ENCODE measurements at places on chromosomes 7 and 10.

DNA sequence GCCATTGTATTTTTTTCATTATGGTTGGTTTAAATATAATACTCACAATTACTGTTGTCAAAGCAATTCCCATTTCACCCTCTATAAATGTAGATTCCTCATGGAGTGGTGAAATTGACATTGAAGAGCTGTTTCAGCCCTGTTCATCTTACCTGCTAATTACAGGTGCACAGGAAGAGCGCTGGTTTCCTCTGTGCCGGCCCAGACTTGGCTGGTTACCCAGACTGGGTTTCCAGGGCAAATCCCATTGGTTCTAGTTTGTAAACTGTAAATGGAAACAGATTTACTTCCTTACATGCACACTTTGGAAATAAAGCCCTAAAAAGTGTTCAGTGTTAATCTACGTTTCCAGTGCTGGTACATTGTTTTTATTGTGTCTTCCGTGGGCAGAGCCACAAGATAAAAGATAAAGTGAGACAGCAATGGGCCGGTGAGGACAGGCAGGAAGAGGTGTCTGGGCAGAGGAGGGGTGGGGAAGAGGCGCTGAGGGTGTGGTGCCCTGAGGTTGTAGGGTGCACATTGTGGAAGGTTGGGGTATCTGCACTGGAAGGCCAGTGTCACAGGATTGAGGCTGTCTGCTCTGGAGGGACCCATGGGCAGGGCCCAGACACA lies 71.6 kb upstream of the ZPBP start:
- no peak for DNase-seq

DNA sequence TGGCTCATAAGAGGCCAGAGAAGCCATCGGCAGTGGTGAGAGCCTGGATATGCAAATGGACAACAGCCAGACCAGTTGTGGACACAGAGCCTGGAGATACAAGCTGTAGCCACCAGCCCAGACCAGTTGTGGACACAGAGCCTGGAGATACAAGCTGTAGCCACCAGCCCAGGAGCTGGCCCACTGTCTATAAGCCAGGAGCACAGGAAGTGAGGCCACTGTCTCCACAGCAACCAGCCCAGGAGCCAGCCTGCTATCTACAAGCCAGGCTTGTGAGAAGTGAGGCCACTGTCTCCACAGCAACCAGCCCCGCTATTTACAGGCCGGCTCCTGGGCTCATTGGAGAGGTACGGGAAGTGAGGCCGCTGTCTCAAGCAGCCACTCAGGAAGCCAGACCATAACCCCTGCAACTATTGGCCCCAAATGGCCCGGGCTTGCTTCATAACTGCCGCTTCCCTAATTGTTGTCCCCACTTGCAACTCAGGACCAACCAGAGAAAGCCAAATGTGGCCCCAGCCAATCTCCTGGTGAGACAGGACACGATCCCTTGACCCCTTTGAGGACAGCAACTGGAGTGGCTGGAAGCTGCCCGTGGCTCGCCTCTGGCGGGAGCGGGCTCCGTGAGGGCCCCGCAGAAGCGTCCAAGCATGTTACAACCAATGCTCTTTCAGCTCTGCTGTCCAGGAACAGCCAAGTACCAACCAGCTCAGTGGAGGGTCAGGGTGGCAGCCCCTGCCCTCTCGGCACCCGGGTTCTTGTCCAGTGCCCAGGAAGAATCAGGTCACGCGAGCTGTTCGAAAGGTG lies 44.1 kb upstream of the CNPY1 start:
- DNase-seq, result peak; percentile 69

DNA sequence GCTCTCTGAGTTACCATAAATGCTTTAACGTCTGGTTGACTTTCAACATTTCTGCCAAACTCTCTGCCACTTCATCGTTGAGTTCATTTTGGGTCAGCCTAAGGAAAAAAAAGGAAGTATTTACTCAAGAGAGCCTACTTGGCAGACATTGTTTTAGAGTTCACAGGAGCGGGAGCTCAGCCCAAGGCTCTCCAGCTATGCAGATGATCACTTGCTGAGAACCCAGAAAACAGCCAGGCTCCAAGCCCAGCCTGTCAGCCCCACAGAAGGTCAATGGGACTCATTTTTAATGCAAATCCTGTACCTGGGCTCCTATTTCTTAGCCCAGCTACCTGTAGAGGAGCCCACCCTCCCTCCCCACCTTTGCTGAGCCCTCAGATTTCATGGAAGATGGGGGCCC lies 45.5 kb downstream of the NOD1 start:
- DNase-seq, result peak; percentile 81

GRCh38 chr7:131952365-131952764 lies 395.9 kb upstream of the PODXL start:
- DNase-seq, result no peak

DNA sequence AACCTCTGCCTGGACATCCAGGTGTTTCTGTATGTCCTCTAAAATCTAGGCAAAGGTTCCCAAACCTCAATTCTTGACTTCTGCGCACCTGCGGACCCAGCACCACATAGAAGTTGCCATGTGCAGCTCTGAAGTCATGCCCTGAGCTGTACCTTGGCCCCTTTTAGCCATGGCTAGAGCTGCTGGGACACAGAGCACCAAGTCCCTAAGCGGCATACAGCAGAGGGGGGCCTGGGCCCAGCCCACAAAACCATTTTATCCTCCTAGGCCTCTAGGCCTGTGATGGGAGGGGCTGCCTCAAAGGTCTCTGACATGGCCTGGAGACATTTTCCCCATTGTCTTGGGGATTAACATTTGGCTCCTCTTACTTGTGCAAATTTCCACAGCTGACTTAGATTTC lies 14.6 kb downstream of the TMEM243 start:
- DNase-seq, result no peak

DNA sequence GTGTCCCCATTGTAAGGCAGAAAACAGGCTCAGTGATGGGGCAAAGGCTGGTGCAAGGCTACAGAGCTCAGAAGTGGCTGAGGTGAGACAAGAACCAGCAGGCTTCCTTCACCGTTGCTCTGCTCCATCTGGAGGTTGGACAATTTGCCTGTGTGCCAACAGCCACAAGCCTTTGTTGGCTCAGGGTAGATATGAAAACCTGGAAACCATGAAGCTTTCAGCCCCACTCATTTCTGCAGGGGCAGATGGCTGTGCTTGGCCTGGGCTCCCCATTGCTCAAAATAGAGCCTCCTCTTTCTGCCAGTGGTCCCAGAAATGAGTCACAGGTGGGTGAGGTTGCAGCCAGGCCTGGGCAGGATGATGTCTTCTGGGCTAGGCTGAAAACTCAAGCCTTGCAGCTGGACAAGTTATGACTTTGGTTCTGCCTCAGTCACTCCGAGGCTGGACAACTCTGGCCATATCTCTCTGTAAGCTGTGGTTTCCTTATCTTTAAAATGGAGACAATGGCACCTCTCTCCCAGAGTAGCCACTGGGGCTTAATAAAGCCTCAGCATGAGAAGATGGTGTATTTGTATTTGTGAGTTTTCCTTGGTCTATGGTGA lies 12.2 kb upstream of the ZNF273 start:
- no peak for DNase-seq

GRCh38 chr10:89093728-89094127 lies 103.1 kb downstream of the FAS start:
- DNase-seq, result no peak

GRCh38 chr10:101558671-101559595 lies 29.1 kb downstream of the POLL start:
- no peak for DNase-seq

- peak; percentile 99 for DNase-seq
Observed at GRCh38 chr10:26430641-26431163, 7.4 kb upstream of the APBB1IP start.

GRCh38 chr10:120963594-120964220 lies 112.5 kb downstream of the WDR11 start:
- no peak for DNase-seq

DNA sequence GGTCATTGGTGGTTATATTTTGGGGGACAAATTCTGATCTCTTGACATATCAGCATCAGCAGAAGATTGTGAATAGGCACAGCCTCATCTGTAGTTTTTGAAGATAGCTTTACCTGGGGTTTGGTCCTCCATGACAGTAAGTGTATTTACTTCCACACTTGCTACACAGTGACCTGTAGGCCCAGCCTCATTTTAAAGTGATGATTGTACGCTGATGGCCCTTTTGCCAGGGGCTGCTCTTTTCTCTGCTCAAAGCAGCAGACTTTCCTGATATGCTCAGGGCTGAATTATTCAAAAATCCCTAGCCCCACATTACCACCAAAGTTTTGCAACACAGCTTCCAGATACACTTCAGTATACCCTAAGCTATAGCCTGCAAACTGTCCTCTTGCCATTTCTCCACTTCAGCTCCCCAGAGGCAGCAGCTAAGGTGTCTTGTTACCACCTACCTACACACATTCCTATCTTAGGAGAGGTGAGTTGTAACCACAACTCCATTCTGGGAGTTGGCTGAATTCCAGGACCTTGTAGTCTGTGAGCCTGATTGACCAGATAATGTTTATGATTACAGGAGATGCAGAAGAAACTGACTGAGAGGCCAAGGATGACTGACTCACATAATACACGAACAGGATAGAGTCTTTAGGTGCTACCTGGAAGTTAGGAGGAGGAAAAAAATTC lies 6.0 kb downstream of the ASB4 start:
- no peak for DNase-seq

- DNase-seq, result no peak
Observed at GRCh38 chr7:126959649-126960048, 293.1 kb downstream of the GRM8 start.

- DNase-seq, result no peak
Observed at GRCh38 chr7:158492367-158492764, 95.3 kb downstream of the PTPRN2 start.
